ENCODE measurements at places on chromosomes 12 and 14.

GRCh38 chr14:69319911-69320310 is 60.0 kb downstream of the GALNT16 start:
- no peak for DNase-seq

DNA sequence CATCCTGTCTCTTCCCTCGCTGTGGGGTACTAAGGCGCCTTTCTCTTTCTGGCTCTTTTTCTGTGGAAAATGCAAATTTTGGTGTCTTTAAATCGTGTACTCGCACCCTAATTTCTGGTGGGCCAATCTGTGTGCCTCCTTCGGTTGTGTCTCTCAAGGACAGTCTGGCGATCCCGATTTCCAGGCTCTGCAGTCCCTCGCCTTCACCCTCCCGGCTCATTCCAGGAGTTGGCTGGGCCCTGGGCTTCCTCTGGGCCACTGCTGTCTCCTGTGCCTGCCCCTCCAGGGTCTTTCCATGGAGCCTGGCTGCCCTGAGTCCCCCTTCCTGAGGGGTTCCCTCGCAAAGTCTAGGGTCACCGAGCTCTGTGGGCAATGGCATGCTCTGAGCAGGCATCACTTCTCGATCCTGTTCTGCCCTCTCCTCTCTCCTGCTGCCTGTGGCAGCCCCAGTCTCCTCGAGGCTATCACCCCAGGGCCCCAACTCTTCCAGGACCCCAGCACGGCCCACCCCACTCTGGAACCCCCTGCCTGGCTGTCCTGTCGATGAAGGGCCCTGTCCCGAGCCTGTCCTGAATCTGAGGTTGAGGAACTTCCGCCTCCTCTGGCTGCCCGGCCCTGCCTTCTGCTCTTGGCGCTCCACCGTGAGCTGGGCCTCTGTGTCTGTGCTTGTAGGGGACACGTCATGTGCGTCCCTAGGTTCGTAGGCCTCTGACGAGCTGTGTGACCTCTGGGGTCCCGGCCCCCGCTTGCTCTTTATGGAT is 24.1 kb downstream of the AHNAK2 start:
- DNase-seq, result no peak

- DNase-seq, result peak; percentile 56
Observed at GRCh38 chr14:99479906-99480869, at the start of gene SETD3. TSS of gene SETD3 (minus strand) at chr14:99480859. CDS start at chr14:99465805, 15,054 bp downstream.

GRCh38 chr12:22234561-22234960 is 99.9 kb downstream of the ST8SIA1 start:
- no peak for DNase-seq

DNA sequence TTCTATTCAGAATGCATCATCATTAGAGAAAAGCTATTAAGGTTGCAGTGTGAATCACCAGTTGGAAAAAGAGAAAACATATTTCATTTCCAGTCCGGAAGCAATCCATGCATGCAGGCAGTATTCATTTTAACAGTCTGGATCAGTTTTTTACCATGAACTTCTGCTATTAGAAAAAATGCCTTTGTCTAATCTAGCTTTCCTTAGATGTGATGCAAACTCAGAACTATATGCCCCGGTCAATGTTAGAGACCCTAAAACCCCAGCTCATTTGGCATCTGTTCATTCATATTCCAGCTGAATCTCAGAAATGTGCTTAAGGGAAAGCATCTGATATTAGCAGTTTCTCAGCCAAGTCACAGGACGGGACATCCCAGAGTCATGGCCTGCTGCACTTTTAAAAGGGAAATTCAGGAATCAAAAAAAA is 8.5 kb downstream of the IRAK3 start:
- DNase-seq, result no peak

DNA sequence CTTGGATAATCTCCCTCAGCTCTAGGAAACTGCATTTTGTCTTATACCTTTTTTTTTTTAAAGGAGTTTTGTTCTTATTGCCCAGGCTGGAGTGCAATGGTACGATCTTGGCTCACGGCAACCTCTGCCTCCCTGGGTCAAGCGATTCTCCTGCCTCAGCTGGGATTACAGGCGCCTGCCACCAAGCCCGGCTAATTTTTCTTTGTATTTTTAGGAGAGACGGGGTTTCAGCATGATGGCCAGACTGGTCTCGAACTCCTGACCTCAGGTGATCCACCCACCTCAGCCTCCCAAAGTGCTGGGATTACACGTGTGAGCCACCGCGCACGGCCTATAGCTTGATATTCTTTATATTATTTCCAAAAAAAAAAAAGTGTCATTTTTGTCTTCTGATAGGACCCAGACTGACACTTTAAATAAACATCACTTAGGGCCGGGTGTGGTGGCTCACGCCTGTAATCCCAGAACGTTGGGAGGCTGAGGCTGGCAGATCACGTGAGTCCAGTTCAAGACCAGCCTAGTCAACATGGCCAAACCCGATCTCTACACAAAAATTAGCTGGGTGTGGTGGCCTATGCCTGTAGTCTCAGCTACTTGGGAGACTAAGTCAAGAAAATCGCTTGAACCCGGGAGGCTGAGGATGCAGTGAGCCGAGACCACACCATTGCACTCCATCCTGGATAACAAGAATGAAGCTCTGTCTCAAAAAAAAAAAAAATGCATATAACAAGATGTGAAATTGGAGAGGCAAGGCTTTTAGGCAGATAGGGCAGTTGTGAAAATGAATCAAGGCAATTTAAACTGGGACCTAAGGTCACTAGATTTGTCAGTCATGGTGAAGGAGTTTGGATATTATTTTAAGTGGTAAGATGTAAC is 18.4 kb downstream of the SLC2A3 start:
- no peak for DNase-seq

DNA sequence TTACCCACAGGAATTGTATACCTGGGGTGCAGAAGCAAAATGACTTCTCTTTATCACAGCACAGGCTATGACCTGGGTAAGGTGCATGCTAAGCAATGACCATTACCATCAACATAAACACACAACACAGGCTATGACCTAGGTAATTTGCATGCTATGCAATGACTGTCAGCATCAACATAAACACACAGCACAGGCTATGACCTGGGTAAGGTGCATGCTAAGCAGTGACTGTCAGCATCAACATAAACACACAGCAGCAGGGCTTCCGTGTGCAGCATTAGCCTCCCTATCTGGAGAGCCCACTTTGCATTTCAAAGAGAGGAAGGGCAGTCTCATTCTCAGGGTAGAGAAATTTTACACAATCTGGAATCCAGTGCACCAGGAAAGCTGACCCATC is 583.0 kb downstream of the TMEM121 start:
- DNase-seq, result no peak

DNA sequence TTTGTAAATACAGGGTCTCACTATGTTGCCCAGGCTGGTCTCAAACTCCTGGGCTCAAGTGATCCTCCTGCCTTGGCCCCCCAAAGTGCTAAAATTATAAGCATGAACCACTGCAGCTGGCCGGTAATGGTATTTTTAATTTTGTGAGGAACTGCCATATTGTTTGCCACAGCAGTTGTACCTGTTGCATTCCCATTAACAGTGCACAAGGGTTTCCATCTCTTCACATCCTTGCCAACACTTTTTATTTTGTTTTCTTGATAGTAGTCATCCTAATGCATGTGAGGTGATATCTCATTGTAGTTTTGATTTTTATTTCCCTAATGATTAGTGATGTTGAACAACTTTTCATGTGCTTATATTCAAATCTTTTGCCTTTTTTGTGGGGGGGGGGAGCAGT is 13.5 kb downstream of the OR5AU1 start:
- no peak for DNase-seq

GRCh38 chr12:108578813-108579212 is 16.4 kb downstream of the ISCU start:
- no peak for DNase-seq

DNA sequence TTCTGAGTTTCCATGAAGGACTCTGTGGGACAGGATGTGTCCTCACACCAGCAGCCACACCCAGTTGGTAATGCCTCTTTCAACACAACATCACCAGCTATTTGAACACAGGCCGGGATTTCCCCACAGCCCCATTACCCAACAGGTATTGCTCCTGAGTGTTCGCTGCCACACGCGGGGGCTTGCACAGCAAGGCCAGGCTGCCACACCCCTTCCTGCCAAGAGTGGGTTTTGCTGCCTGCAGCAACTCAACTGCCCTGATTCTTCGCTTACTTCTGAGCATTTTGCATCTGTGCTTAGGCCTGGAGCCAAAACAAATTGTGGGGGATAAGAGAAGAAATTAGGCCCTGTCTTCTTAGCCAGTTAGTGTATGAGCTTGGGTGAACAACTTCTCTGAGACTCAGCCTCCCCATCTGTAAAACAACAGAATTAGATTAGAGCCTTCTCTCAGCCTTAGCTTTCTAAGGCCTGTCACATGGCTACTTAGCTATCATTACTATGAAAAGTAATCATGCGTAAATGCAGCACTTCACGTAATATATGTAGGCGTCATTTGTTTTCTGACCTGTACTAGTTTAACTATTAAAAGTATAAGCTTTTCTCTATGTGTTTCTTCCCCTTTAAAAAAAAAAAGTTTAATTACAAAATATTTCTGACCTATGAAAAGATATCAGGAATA is 20.0 kb downstream of the CKAP4 start:
- DNase-seq, result no peak

- no peak for DNase-seq
Observed at GRCh38 chr12:51472984-51473383, 48.4 kb downstream of the SLC4A8 start.

DNA sequence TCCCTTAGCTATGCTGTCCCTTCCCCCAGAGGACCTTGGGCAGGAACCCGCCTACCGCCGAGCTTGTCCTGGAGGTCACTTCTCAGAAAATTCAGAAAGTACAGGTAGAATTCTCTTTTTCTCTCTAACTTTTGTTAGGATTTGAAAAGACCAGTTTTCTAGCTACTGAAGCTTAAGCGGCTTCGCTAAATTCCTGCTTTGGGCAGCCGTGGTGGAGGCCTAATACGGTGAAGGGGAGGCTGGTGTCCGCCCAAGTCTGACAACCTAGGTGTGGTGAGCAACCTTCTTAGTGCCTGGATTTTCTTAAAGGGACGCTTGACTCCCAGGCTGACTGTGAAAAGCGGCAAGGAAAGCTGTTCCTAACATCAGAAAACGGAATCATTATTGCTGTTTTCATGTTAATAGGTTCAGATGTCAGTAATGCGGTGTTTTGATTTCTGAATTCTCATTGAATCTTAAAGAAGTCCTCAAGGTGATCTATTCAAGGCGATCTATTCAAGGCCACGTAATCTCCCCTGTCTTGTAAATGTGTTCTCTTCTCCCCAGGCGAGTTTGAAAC is 835 bp downstream of the FGD4 start:
- no peak for DNase-seq

- no peak for DNase-seq
Observed at GRCh38 chr14:80239631-80240030, 28.3 kb upstream of the DIO2 start.

GRCh38 chr14:75440733-75441477 is 13.1 kb downstream of the JDP2 start:
- DNase-seq, result no peak

- no peak for DNase-seq
Observed at GRCh38 chr12:25801734-25802133, 156.7 kb upstream of the RASSF8 start.

DNA sequence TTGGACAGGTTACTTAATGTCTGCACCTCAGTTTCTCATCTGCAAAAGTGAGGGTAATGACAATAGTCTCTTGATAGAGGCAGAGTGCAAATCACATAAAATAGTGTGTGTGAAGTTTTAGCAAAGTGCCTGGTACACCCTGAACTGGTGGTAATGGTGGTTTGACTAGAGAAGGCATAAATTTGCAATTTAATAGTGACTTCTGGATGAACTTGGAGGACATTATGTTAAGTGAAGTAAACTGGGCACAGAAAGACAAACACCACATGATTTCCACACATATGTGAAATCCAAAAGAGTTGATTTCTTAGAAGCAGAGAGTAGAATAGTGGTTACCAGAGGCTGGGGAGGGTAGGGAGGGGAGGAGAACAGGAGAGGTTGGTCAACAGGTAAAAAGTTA is 54.8 kb upstream of the FUT8 start:
- DNase-seq, result no peak

DNA sequence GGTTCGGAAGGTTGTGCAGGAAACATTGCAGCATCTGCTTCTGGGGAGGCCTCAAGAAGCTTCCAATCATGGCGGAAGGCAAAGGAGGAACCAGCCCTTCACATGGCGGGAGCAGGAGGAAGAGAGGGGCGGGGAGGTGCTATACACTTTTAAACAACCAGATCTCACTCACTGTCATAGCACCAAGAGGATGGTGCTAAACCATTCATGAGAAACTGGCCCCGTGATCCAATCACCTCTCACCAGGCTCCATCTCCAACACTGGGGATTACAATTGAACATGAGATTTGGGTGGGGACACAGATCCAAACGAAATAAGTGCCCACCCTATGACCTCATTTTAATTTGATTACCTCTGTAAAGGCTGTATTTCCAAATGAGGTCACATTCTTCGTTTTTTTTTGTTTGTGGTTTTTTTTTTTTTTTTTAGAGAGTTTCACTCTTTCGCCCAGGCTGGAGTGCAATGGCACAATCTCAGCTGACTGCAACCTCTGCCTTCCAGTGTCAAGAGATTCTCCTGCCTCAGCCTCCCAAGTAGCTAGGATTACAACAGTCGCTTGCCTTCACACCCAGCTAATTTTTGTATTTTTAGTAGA is 11.4 kb upstream of the ORAI1 start:
- DNase-seq, result no peak

DNA sequence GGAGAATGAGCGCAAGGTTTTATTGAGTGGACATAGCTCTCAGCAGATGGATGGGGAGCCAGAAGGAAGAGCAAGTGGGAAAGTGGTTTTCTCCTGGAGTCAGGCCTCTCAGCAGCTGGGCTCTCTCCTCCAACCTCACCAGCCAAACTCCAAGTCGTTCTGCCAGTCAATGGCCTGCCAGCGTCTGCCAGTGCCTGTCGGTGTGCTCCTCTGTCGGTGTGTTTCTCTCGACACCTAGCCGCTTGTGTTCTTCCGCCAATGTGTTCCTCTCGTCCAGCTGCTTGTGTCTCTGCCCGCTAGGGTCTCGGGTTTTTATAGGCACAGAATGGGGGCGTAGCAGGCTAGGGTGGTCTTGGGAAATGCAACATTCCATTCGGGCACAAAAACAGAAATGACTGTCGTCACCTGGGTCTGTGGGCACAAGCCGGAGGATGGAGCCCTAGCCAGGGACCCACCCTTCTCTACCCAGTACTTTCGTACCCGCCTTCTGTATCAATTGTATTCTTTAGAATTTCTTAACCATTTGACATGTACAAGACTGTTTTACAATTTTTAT is 1365.4 kb downstream of the FSCB start:
- DNase-seq, result no peak

- no peak for DNase-seq
Observed at GRCh38 chr12:124681779-124682391, 114.5 kb upstream of the NCOR2 start.

- no peak for DNase-seq
Observed at GRCh38 chr12:52268212-52268611, 6.2 kb upstream of the KRT86 start.

DNA sequence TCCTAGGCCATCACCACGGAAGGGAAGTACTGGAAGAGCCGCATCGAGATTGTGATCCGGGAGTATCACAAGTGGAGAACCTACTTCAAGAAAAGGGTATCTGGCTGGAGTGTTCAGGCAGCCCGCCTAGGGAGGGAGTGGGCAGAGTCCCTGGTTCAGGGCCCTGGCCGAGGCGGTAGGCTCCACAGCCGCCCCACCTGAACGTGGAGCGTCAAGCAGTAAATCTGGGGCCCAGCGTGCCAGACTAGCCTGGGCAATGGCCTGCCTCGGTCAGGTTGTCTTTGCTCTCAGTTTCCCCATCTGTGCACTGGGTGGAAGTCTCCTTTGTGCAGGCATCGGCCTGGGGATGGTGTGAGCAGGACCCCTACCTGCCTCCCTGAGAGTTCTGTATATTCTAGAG is 44.9 kb downstream of the IL31 start:
- no peak for DNase-seq

- no peak for DNase-seq
Observed at GRCh38 chr14:83660597-83660996, 1869.3 kb upstream of the FLRT2 start.

GRCh38 chr12:108519558-108519957 is 4.5 kb downstream of the FICD start:
- DNase-seq, result no peak

All from amniotic stem cell (primary cell).